Cerebellar nuclear complex (tissue), 1 donor: ENCODE measurements at places on chromosomes 2 and 18.

DNA sequence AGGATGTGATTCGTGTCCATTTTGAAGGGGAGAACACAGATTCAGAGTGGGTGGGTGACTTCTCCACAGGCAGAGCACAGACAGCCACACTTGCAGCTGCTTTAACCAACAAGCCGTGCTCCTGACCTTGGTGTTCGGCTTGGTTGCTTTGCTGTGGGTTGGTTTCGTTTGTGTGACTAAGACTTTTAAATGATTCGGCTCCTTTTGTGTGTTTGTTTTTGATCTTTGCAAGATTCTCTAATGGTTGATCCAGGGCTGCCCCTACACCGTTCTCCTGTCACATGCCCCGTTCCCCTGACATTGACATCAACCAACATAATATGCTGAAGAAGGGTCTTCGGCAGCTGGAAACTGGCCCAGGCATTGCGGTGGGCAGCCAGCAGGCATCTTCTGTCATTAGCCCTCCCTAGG is 95.9 kb upstream of the MBOAT2 start:
- DNase-seq = no peak

DNA sequence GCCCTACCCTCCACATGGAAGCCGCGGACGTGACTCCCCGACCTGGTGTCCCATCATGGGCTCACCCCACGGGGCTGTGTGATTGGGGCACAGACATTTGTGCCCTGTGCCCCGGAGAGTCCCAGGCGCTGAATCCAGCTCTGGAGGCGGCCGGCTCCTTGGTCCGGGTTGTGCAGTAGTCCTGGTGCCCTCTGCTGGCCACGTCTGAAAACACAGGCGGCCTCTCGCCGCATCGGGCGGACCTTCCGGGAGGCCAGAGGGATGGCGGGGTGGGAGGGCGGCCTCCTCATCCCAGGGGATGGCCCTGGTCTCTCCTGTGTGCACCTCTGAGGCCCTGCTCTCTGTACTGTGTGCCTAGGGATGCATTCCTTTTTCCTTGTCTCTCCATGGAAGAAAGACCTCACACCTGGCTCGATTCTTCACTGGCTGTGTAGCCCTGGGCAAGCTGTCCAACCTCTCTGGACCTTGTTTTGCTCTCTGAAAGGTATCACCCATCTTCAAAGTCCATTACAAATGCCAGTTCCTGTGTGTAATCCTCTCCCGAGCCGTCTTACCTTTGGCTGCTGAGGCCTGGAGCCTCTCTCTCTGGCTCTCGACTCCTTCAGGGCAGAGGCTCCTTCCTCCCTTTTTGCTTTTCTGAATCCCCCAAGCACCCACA is 27.6 kb downstream of the CELF4 start:
- no peak for DNase-seq

DNA sequence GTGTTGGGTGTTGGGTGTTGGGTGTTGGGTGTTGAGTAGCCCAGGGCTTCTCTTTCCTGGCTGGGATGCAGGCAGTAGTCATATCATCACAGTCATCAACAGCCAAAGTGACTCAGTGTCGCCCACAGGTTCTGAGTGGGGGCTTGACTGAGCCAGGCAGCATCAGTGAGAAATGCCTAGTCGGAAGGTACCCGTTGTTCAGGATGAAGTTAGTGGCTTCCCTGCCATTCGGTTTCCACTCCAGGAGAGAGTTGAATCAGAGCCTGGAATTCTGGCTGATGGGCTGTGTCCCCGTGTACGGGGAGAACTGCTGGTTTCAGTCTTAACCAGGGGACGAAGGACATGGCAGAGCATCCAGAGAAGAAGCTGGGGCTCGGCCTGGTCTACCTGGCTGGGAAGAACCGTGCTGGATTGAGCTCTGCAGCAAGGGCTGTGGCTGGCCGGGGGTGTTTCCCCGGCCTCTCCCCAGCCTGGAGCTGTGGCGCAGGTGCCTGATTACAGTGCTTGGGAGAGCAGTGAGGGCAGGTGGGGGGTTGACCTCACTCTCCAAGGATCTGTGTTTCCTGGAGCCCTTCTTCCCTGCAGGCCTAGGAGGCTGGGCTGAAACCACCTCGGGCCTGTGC is 49.4 kb downstream of the AGAP1 start:
- no peak for DNase-seq

GRCh38 chr18:8730080-8730827 is 24.9 kb downstream of the MTCL1 start:
- no peak for DNase-seq

DNA sequence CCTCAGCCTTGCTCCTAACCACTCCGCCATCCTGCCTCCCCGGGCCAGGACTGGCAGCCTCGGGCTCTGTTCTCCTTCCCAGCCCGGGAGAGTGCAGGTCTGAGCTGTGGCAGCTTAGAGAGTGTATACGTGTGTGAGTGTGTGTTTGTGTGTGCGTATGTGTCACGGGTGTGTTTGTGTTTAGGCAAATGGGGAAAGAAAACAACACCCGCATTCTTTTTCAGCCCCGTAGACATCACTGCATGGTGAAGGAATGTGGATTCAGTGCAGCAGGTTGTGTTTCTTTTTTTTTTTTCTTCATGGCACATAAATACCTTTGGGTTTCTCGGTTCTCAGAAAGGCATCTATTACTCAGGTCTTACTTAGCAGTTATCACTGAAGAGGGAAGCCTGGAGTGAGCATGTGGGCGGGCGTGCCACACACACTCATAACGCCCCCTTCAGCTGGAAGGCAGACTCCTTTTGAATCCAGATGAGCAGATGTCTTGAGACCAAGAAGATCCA is 44.2 kb downstream of the GLI2 start:
- no peak for DNase-seq

GRCh38 chr18:22999212-22999611 is 66.1 kb downstream of the RBBP8 start:
- DNase-seq = no peak

DNA sequence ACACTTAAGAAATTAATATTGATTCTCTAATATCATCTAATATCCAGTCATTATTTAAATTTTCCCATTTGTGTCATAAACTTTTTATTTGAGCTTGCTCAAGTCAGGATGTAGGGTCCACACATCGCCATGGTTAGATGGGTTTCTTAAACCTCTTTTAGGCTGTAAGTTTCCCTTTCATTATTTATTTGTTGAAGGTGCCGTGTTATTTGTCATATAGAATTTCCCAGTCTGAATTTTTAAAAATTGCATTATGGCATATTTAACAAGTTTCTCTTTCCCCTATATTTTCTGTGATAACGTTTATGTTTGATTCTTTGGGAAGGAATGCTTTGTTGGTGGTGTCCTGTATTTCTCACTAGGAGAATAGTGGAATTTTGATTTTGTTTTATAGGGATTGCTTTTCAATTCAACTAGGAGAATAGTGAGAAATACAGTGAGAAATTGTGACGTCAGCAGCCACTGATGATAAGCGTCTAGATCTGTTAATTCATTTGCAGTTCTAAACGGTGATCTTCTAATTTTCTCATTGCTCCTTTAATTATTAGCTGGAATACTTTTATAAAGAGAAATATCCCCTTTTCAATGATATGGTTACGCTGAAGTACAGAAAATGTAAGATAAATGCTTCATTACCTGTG is 44.6 kb upstream of the AAK1 start:
- DNase-seq = no peak

GRCh38 chr2:150888337-150888736 is 373.3 kb downstream of the RBM43 start:
- no peak for DNase-seq

GRCh38 chr18:55351241-55351691 is 236.7 kb downstream of the TCF4 start:
- no peak for DNase-seq

DNA sequence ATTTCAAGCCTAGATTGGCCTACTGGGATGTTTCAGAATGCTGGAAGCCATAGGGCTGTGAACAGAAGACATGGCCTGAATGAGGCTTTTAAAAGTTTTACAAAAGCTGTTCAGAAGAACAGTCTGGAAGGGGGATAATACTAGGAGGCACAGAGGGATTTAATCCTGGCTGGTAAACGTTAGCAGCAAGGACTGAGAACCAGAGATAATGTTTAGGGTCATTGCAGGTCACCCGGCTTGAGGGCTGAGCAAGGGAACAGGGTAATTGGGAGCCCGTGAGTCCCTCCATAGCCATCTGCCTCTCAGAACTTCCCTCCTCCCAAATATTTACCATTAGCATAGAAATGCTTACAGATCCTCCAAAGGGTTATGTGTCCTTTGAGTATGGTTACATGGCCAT is 765.4 kb downstream of the TMEM182 start:
- no peak for DNase-seq

DNA sequence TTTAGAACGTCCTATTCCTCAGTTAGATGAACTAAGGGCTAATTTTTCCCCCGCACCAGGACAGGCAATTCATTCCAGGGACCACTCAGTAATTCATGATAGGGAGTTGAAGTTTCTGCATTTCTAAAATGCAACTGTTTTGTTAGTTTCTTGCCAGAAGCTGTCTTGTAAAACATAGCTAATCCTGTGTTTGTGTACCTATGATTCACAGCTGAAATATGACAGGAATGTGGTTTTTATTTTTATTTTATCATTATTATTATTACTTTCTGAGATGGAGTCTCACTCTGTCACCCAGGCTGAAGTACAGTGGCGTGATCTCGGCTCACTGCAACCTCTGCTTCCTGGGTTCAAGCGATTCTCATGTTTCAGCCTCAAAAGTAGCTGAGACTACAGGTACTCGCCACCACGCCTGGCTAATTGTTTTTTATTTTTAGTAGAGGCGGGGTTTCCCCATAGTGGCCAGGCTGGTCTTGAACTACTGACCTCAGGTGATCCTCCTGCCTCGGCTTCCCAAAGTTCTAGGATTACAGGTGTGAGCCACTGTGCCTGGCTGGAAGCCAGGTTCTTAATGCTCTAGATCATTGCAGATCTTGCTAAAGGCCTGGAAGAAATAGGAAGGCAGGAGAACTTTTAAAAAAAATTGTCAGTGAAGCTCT is 154.8 kb upstream of the FHL2 start:
- DNase-seq = no peak

DNA sequence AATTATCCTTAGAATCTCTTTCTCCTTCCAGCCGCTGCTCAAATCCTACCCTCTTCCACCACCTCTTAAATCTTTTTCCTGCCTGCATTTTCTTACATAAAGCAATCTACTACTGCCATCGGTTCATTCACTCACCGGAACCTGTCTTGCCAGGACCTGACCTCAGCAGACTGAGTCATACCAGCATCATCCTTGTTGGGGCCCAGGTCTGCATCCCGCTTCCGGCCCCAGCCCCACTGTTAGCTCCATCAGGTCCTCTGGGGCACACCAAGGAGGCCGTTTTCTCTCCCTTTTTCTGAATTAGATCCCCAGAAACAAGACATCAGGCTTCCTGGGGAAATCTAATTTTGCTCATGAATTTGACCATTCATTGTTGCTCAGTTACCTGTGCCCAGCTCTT is 42.7 kb upstream of the TGFA start:
- DNase-seq = no peak

- no peak for DNase-seq
These were observed 71.9 kb downstream of the SOX11 start for GRCh38 chr2:5764041-5764440.
